ENCODE measurements at places on chromosomes 13 and 19. TPM values are rescaled to one million over a fixed set of nuclear protein-coding genes. Genes with fewer than 3 reads are reported as not detected.

DNA sequence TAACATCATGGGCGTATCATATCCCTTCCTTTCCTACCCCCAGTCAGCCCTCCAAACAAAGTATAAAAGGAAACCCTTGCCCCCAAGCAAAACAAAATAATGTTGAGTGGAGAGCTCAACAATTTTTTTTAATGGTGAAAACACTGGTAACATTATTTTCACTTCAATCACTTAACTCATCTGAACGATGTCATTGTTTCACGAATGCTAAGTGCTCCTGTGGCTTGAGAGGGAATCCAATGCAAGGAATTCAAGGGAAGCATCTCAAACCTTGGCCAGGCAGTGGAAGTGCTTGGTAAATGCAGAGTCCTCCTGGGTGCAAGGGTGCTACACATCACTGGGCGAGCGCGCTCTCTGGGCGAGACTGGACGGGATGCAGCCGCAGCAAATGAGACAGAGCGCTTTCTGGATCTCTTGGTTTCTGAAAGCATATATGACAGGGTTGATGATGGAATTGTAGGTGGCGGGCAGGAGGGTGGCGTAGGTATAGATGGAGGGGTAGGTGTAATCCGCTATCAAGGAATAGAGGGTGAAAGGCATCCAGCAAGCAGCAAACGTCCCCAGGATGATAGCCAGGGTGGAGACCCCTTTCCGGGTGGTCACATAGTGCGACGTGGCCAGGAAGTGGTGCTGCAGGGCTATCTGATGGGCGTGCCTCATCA, 2.0 kb downstream of the GPR12 start:
- DNase-seq: no peak

DNA sequence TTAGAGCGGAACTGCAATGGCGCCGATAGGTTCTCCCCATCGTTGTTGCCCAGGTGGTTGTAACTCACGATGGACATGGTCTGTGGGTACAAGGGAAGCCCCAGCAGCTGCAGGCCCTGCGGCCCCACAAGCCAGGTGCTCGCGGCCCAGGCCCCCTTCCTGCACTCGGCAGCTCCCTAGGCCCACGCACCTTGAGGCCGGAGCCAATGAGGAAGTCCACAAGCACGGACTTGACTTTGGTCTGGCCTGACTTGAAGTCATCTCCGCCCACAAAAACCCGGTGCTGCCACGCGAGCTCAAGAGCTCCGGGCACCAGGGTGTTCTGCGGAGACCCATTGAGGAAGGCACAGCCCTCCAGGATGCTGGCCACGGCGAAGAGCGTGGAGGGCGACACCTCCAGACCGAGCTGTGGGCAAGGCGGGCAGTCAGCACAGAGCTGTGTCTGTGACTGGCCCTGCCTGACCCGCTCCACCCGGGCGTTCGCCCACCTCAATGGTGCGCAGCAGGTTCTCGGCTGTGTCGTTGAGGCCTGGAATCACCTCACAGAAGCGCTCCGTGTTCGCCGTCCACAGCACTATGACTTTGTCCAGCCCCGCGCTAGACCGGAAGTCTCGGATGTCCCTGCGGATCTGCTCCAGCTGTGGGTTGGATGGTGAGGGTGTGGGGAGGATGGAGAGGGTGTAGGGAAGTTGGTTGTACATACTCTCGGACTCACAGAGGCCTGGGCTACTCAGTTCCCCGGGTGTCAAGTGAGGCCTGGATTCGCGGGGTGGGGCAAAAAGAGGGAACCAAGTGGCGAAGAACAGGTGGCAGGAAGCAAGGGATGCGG, 1.9 kb downstream of the ISYNA1 start:
- no peak for DNase-seq

GRCh38 chr13:94607939-94608338, 6.3 kb downstream of the GPR180 start:
- no peak for DNase-seq

GRCh38 chr19:33470040-33470330, 51.6 kb downstream of the PEPD start:
- no peak for DNase-seq

- peak; percentile 21 for DNase-seq
Measured at GRCh38 chr13:108227651-108228272, 9.6 kb downstream of the ABHD13 start.

DNA sequence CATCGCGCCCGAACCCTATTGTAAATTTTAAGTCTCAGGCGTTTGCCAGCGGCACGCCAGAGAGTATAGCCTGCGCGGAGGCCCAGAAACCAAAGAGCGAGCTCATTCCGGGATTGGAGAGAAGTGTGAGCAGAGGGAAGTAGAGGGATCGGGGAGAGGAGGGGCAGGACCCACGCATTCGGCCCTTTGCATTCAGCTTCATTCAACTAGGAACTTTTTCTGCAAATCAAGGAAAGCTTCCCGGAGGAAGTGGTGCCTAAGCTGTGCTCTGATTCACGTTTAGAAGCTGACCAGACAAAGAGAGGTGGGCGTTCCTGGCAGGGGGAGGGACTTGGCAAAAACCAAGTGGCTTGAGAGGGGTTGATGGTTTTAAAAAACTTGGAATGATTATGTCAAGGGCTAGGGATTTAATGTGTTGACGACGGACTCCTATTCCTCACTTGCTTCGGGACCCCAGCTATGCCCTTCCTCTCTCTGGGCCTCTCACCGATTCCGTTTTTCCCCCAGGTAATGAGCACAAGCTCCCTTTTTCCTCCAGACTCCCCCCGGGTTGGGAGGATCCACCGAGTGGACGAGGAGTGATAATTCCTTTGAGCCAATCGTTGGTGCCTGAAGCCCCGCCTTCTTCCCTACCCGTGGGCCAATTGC, 811 bp upstream of the PRMT1 start:
- peak; percentile 80 for DNase-seq

DNA sequence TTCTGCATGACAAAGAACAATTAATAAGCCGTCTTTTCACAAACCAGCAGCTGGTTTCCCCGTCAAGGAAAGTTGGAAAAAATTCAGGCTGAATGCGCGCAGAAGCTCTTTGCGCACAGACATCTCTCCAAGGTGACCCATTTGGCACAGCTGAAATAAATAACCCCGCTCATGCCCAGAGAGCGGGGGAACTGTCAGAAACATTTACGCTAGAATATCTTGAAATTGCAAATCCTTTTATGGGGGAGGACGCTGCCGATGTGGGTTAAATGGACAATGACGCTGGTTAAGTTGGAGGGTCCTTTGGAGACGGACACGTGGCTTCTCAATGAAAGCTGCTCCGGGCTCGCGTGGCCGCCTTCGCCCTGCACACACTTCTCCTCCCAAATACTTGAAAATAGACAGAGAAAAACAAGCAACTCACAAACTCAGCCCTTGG, 30.6 kb downstream of the GSX1 start:
- DNase-seq: no peak

DNA sequence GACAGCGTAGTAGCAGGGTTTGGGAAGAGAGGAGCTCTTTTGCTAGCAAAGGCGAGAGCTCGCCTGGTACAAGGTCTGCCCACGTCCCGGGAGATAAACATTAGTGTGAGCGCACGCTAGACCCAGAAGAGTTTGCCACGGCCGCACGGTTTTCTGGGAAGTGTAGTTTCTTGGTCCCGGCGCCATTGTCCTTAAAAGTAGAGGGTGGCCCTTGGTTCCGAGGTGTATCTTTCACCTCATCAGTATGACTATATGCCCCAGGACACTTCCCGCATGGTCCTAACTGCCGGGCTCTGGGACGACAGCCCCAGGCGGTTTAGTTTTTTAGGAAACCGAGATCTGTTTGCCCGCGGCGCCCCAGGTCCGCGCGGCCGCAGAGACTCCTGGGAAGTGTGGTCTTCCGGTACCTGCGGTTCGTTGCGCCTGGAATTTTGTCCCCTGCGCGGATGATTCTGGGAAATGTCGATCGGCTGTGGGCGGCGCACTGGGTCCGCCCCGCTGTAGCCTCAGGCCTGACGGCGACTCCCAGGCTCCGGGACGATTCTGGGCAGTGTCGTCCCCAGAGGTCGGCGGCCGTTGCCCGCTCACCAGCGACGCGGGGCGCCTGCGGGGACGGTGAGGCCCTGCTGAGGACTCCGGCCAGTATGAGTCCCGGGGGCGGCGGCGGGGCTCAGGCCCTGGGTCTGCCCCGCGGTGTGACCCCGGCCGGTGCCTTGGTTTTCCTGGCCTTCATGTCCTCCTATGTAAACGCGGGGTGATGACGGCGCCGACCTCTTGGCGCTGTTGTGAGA, at the start of gene ZNF181:
Gene ZNF181, plus strand, starts transcription at position 498 of the 791 bp plus-strand sequence. CDS start 795 bp downstream, outside the sequence.
- DNase-seq: peak; percentile 86

- no peak for DNase-seq
Measured at GRCh38 chr19:850221-850978, 1.7 kb upstream of the ELANE start.

DNA sequence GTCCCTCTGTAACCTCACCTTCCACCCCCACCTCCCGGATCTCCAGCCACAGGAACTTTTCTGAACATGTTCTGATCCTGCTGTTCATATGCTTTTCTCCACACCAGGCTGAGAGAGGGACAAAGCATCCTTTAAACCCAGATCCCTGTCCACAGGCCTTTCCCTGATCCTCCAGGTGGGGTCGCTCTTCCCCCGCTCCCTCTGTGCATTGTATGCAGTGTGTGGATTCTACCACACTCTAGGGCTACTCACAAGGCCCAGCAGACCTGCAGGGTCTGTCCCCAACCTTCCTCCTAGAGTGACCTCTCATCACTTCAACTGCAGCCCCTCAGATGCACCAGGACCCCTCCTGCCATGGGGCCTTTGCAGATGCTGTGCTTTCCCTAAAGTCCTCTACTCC, 1200.6 kb downstream of the UQCRFS1 start:
- DNase-seq: no peak

DNA sequence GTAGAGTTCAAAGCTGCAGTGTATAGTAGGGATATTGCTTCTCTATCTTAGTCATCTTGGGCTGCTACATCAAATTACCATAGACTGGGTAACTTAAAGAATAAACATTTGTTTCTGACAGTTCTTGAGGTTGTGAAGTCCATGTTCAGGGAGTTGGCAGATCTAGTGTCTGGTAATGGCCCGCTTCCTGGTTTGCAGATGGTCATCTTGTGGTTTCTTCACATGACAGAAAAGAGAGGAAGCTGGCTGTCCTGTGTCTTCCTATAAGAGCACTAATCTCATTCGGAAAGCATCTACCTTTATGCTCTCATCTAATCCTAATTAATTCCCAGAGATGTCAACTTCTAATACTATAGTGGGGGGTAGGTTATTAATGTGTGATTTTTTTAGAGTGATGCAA, 6.2 kb downstream of the ZNF763 start:
- DNase-seq: no peak

DNA sequence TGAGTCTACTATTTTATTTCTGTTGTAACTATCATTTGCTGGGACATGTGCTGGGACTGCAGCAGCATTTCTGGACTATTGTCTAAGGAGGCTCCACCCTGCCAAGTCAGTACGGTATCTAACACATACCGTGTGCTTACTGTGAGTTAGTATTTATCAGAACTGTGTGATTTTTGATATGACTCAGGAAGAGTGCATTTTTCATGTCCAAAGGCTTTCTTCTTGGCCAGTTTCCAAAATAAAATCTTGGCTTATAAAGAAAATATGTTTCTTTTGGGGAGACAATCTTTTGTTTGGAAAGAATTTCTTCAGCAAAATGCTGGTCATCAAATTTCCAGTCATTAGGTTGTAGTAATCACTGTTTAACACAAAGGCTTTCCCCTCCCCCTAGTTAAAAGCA, 11.6 kb downstream of the PARP4 start:
- DNase-seq: no peak

- DNase-seq: no peak
Measured at GRCh38 chr13:60418954-60419353, 21.9 kb downstream of the TDRD3 start.

DNA sequence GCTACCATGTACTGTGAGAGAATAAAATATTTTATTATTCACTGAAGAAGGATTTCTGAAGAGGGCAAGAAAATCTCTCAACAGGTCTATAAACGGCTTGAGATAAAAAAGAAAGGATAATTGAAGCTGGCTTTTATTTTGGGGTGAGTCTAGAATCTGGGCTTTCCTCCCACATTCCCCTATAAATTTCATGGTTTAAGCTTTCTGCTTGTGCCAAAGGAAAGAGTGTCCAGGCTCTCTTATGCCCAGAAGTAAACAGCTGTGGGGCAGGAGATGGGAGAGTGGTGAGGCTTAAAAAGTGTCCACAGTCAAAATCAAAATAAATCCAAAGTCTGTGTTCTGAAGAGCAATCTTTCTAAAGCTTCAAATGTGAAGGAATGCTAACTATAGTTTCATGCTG, 942.2 kb upstream of the MIR17HG start:
- DNase-seq: no peak

DNA sequence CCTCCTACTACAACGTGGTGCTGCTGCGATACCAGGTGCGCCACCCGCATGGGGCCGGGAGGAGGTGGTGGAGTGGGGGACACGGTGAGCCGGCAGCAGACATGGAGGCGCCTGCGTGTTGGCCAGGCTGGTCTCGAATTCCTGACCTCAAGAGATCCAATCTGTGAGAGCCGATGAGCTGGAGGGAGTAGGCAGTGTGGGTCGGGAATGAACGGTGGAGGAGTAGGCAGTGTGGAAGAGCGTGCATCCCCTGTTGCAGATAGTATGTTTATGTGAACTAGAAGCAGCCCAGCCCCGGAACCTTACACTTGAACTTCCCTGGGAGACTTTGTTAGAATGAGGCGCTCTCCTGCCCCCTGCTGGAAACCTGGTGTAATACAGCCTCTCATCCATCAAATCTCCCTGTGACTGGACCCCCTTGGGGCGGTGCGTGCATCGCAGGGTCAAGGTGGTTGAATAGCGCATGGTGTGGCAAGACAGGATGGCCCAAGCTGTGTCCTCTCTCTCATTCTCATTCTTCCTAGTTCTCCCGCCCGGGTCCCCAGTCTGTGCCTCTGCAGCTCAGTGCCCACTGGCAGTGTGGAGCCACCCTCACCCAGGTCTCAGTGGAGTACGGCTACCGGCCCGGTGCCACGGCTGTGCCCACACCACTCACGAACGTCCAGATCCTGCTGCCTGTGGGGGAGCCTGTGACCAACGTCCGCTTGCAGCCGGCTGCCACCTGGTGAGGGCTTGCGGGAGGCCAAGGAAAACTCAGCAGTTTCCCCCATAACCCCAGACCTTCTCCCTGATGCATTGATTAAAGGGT, 10.5 kb upstream of the B3GNT3 start:
- peak; percentile 49 for DNase-seq

GRCh38 chr13:34620862-34621261, 321.2 kb upstream of the NBEA start:
- DNase-seq: no peak

- DNase-seq: peak; percentile 49
Measured at GRCh38 chr19:40549007-40549708, 27.5 kb upstream of the SHKBP1 start.

EPSTI1 gene
- total RNA-seq: not detected

NLRP7 gene
- total RNA-seq: not detected

ZNF254 gene
- 5.6 TPM for total RNA-seq

VSTM2B gene
- total RNA-seq: not detected

GPR108 gene
- total RNA-seq: 24.1 TPM

FGF9 gene
- total RNA-seq: not detected

ADGRE2 gene
- total RNA-seq: 0.04 TPM

ZNF429 gene
- total RNA-seq: 5.9 TPM

EVI5L gene
- total RNA-seq: 1.3 TPM

NLRP8 gene
- total RNA-seq: not detected

ZNF558 gene
- total RNA-seq: 9.5 TPM

SHD gene
- total RNA-seq: not detected

CCDC122 gene
- total RNA-seq: 5.1 TPM

SLITRK5 gene
- not detected for total RNA-seq

THSD1 gene
- not detected for total RNA-seq
